ENCODE measurements at places on chromosomes 6 and 20.

- no peak for DNase-seq
These were observed 48.2 kb downstream of the RBM38 start for GRCh38 chr20:57439432-57439831.

DNA sequence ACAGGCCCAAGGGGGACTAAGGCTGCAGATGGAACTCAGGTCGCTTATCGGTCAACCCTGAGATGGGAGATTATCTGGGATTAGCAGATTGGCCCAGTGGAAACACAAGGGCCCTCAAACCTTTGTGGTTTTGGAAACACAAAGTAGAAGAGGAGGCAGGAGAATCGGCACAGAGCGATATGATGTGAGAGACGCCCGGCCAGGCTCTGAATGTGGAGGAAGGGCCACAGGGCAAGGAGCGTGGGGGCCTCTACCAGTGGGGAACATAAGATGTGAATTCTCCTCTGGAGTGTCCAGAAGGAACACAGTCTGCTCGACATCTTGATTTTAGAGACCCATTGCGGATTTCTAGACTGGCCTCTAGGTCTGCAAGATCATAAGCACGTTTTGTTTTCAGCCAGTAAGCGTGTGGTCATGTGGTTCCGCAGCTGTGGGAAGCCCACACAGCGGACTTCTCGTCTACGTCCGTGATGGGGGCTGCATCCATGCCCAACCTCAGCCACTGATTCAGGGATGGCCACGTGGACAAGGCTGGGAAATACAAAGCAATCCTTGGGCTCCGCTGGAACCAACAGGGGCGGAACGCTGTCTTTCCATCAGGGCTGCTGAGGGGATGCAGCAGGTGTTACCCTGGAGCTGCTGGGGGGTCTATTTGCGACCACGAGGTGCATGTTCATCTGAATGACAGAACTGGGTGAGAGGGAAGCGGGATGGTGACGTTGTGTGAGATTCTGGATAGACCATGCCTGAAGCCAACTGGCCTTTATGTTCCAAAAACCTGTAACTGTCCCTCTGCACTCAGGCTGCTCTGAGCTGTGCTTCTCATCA lies 127.6 kb upstream of the PMEPA1 start:
- no peak for DNase-seq

- no peak for DNase-seq
These were observed 12.8 kb downstream of the MTCH1 start for GRCh38 chr6:36973190-36973589.

GRCh38 chr6:89387516-89388201 lies 24.4 kb downstream of the RRAGD start:
- DNase-seq, result no peak

- DNase-seq, result no peak
These were observed 391.4 kb downstream of the COL12A1 start for GRCh38 chr6:74814440-74814839.

GRCh38 chr6:55778705-55779104 lies 96.7 kb downstream of the BMP5 start:
- no peak for DNase-seq

DNA sequence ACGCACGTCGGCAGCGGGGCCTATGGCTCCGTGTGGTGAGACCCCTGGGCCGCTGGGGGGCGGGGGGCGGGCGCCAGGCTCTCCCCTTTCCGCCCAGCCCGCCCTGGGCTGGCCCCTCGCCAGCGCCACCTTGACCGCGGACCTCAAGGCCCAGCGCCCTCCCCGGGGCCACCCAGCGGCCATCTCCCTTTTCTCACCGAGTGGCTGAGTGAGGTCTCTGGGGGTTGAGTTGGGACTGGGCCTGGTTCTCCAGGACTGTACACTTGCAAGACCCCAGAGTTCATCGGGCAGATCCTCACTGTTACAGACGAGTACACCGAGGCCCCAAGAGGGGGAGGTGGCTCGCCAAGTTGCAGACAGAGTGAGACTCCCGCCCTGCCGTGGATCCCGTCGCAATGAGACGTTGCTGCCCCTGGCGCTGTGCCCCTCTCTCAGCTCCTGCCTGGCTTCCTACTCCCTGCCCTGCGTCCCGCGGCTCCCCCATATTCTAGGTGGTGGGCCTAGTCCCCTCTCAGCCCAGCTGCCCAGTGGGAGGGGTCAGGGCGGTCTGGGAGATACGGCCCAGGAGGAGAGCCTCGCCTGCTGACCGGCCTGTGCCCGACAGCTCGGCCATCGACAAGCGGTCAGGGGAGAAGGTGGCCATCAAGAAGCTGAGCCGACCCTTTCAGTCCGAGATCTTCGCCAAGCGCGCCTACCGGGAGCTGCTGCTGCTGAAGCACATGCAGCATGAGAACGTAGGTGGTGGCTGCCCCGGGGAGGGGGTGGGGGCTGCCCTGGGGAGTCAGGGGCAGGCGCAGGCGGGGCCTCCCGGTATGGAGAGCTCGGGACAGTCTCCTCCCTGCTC lies 576 bp downstream of the MAPK13 start:
- no peak for DNase-seq

DNA sequence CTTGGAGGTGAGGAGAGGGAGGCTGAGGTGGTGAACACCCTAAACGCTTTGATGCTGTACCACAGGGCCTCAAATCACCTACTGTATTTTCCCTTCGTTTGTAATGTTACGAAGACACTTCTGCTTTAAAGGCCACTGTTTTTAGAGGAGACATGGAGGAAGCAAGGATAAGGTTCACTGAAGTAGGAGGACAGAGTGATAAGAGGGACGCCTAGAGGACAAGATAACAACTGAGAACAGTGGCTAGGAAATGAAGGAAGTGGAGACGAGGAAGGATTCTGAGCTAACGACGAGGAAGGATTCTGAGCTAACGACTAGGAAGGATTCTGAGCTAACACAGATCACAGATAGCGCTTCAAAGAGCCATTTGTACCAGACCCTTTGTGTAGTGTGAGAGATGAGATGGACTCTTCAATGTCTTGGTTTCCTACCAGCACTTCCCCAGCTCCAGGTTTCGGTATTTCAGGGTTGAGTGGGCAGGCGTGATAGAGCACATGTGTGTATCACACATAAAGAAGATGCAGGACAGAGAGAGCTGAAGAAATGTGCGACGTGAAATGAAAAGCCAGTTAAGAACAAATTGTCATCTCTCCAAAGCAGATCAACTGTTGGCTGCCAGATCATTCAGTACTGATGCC lies 7.5 kb downstream of the SF3B5 start:
- DNase-seq, result no peak

DNA sequence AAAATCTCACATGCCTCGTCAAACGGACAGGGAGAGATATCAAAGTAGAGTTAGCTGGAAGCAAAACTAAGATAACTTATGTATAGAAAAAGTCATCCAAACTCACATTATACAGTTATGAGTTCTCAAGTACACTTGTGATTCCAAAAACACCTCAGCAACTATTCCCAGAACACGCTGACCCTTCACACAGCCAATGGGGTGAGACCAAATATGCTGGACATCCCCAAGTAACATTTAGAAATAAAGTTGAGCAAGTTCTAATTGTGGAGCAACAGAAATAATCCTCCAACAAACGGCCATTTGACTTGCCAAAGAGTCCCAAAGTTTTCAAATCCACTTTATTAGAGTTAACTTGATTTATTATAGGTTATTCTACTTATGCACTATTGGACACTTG lies 52.4 kb downstream of the LY86 start:
- no peak for DNase-seq

- DNase-seq, result no peak
These were observed 47.1 kb downstream of the YTHDF1 start for GRCh38 chr20:63168861-63169260.

- peak; percentile 95 for DNase-seq
These were observed 61.7 kb upstream of the SLC22A23 start for GRCh38 chr6:3518356-3519190.

DNA sequence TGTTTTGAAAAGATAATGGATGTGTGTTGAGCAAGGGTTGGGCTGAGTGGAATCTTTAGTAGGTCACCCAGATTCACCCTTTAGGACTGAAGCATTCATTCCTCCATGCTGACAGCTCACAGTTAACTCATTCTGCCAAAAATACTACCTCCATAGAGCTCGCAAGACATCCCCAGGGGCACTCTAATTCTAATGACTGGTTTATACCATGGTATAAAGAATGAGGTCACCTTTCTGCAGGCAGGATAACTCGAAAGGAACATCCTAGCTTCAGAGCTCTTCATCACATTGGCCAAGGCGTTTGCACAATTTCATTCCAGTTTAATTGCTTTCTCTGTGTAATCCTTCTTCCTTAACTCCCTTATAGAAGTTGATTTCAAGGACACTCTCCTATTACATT lies 1257.2 kb upstream of the EYS start:
- no peak for DNase-seq

- no peak for DNase-seq
These were observed 18.4 kb downstream of the POPDC3 start for GRCh38 chr6:105161421-105161820.

GRCh38 chr6:17938901-17939300 lies 48.5 kb downstream of the KIF13A start:
- DNase-seq, result peak; percentile 72

DNA sequence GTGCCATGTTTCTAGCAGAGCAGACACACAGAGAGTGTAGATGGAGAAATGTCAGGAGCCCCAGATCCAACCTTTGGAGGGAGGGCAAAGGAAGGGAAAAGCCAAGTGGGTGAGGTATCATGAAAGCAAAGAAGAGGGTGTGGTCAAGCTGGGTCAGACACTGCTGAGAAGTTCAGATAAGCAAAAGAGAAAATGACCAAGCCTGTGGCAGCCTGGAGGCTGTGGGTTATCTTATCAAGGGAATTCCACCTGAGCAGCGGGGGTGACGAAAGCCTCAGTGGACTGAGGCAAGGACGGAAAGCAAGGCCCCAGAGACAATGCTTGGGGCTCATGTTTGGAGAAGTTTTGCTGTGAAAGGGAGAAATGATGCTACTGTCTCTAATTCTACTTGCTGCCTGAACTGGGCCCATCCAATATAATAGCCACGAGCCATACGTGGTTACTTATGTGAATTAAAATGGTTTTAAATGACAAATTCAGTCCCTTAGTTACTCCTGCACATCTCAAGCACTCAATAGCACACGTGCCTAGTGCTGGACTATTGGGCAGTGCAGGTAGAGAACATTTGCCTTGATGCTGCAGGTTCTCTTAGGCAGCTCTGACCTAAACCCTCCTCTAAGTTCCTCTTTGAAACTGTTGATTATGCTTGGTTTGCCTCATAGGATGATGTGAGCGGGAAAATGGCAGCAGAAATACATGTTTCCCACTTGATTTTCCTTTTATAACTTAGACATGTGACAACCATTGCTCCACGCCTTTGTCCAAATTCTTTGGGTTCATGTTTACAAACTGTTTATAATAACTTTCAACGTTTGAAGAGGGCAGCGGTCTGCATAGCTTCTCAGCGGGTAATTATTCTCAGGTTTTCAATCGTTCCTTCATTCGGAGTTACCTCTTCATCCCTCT lies 63.7 kb downstream of the SLC22A23 start:
- DNase-seq, result no peak

GRCh38 chr6:154232013-154232910 lies 124.3 kb downstream of the IPCEF1 start:
- DNase-seq, result peak; percentile 26

GRCh38 chr6:159679091-159680077 lies 13.7 kb downstream of the SOD2 start:
- DNase-seq, result peak; percentile 70

GRCh38 chr6:37502703-37503291 lies 3.1 kb upstream of the CCDC167 start:
- DNase-seq, result no peak

GRCh38 chr6:80287607-80288006 lies 181.1 kb downstream of the BCKDHB start:
- DNase-seq, result no peak

- DNase-seq, result peak; percentile 74
These were observed 711 bp upstream of the SIRT5 start for GRCh38 chr6:13573669-13574110.

DNA sequence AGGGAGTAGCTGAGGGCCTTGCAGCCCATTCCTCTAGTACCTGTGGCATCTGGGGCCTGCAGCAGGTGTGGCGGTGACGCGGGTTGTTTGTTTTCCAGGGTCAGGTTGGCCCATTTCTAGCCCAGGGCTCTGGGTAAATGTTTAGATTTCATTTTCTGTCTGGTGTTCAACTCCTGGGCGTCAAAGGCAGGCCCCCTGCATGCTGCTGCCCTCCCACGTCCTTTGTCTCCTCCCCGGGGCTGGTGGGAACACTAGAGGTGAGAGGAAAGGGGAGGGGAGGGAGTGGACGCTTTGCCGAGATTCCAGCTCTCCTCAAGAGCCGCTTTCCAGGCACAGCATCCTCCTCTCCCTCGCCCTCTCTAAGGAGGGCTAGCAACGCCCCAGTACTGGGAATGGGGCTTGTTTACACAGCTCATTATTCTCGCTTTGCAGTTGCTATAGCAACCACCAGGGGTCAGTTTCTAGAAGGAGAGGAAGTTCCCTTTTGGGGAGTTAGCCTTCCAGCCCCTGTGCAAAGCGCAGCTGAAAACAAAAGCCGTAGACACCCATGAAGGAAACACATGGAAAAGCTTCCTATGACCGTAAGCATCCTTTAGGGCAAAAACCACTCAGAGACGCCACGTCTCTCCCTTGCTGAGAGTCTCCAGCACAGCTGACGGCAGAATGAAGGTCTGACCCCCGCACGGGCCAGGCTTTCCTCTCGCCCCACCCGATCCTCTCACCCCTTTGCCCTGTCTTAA lies 170.6 kb downstream of the LY86 start:
- DNase-seq, result peak; percentile 68

GRCh38 chr6:29943053-29943966 lies 978 bp downstream of the HLA-A start:
- DNase-seq, result no peak

- no peak for DNase-seq
These were observed 3.5 kb downstream of the SERPINB9 start for GRCh38 chr6:2899596-2899995.

DNA sequence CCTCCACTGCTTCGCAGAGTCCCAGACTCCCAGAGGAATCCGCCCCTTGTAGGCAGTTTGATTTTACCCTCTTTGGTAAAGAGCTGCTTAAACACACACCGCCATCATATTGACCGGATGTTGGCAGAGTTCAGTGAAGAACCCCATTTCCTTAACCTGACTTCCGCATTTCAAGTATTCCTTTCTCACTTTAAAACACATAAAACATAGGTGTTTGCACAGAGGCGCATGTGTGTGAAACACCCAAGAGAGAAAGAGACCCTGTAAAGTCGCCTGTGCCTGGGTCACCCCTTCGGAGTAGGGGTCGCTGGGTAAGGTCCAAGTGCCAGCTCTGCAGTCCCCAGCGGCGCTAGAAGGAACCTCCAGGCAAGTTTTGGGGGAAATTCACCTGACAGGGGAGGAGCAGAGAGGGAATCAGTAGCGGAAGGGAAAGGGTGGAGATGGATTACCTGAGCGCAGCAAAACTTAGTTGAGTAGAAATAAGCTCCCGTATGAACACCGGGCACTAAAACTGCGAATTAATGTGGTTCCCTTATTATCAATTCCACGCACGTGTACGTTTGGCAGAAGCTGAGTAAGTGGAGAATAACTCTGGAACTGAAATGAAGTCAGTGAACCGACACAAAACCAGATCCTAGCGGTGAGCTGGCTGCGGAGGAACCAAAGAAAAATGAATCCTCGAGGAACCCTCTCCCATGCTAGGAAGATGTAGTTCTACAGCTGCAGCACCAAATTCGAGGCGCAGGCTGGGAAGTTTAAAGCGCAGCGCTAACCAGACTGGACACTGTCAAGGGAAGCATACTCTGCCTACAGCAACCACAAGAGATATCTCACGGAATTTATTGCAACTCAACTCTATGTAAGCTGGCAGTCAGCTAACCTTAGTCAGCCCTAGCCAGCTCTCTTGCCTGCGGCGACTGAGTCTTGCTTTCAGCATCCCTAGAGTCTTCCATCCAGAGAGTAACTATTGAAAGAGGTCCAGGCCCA lies 3.5 kb upstream of the HTR1B start:
- DNase-seq, result peak; percentile 35
